Activated T-cell treated with anti-CD3 and anti-CD28 coated beads, Interleukin-2, amount 50 U/mL, for 48 hours (primary cell): ENCODE measurements at places on chromosomes 6 and 20.

- DNase-seq = no peak
Observed at GRCh38 chr6:168332020-168332419, 12.4 kb upstream of the DACT2 start.

GRCh38 chr6:75205776-75206575, at the start of gene COL12A1:
Gene COL12A1, minus strand, starts transcription at chr6:75206053. Its CDS starts 3,261 bp downstream, at chr6:75202792.
- peak; percentile 41 for DNase-seq

DNA sequence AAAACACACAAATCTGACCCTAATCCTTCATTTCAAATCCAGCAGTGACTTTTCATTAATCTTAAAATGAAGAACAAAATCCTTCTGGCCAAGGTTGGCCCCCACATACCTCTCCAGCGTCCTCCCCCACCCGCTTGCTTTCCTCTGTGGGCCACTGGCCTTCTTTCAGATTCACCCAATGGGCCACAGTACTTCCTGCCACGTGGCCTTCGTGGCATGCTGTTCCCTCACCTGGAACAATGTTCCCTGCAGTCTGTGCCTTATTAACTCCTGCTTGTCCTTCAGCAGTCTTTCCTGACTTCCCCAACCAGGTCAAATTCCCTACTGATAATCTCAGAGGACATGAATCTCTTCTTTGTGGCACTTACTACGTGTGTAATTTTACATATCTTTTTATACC, 5.3 kb upstream of the GTF2H4 start:
- no peak for DNase-seq

- no peak for DNase-seq
Observed at GRCh38 chr6:25172819-25173218, 106.4 kb upstream of the CARMIL1 start.

GRCh38 chr6:167578371-167578901, 248.3 kb upstream of the AFDN start:
- no peak for DNase-seq

DNA sequence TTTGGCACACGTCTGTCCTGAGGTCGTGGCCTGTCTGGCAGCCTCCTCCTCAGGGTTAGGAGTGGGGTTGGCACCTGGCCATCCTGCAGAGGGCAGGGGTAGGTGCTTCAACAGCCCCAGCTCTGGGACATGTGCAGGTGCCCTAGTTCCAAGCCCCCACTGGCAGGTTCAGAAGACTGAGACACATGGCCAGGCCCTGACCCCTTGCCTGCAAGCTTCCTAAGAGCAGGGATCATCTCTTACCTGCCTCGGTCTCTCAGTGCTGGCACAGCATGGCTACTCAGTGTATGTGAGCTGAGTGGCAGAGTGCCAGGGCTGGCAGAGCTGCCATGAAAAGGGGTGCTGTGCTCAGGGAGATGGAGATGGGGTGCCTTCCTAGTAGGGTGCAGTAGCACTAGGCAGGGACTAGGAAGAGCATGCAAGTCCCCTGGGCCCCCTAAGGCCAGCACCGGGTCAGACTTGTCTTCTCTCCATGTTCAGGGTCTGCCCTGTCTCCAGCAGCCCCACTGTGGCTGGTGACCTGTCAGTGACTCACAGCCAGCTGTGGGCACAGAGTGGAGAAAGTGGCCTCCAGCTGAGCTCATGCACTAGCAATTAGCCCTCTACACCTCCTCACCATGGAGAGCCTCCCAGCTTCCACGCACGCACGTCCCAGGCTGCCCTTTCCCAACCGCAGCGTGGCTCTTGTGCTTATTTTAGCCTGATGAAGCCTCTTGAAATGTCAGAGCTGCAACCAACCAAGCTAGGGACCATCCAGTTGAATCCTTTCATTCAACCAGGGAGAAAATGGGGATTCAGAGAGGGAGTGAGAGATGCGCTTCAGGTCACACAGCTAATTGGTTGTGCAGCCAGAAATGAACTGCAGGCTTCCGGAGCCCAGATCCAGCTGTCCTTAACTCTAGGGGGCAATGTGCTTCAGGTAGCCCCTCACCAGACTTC, 116.6 kb downstream of the MRPL14 start:
- DNase-seq = peak; percentile 37

DNA sequence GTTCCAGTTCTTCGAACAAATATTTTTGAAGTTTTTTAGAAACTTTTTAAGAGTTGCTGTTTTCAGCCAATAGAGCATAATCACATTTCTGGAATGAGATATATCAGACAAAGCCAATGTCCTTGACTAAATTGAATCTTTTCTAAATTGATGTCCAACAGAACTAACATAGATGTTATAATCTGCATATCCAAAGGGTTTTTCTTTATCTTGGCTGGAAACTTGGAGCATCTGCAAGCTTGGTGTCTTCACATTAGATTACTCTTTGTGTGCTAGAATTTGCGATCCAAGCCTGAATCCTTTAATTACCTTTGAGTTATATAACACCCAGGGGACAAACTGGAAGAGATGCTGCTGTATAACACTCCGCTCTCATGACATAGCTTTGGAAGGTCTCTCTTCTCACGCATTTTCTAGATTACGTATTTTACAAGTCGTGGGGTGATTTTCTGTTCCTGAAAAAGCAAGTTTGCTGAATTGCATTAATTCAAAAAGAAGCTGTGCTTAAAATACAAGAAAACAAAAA, 64.4 kb upstream of the FUCA2 start:
- DNase-seq = no peak

GRCh38 chr20:33697129-33697528, 10.9 kb upstream of the E2F1 start:
- no peak for DNase-seq

DNA sequence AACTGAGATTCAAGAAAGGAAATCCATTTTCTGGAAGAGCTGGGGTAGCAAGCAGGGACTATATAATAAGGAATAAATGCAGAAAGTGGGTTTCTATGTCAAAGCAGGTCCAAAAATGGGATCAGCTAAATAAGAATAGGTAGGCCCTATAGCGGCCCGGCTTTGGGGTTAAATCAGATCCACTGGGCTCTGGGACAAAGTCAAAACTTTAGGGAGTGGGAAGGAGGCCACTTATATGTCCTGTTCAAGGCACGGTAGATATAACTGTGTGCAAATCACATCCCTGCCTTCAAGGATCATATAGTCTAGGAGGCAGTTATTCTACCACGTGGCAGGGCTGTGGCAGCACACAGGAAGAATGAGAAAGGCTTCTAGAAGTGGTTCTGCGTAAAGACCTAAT, 191.4 kb upstream of the CDYL start:
- no peak for DNase-seq

GRCh38 chr6:132751306-132751705, 6.4 kb downstream of the VNN2 start:
- DNase-seq = no peak

GRCh38 chr6:105911106-105911629, 175.0 kb upstream of the PRDM1 start:
- no peak for DNase-seq

- DNase-seq = no peak
Observed at GRCh38 chr6:47288267-47289090, 21.2 kb downstream of the TNFRSF21 start.

GRCh38 chr6:74892091-74892490, 313.8 kb downstream of the COL12A1 start:
- DNase-seq = no peak

- no peak for DNase-seq
Observed at GRCh38 chr6:97322811-97323210, 39.8 kb upstream of the MMS22L start.

DNA sequence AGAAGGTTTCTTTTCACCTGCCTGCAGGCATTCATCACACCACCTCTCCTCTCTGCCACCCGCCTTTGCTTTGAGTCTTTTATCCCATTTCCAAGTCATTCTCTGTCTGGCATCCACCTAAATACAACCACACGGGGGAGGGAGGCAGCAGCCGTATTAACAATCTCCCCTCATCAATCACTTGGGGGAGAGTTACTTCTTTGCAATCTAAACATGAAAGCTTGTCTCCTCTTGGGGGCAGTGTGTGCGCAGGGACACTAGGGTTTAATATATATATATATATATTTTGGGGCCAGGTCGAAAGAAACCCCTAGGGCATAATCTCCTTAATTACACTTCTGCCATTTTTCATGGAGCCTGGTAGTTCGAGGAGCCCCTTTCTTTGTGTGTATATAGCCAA, 214.5 kb downstream of the TSHZ2 start:
- no peak for DNase-seq

DNA sequence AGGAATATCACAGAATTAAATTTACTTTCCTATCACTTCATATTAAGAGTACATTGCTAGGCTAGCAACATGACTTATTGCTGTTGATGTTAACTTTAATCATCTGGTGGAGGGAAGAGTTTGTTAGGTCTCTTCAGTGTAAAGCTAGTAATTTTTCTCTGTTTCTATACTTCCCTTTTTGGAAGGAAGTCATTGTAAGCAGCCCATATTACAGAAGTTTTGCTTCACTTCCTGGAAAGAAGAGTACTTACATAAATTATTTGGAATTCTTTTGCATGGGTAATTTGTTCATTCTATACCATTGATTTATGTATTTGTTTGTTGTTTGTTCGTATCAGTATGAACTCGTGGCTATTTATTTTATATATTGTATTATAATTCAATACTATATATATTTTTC, 405.2 kb downstream of the RFPL4B start:
- DNase-seq = no peak

DNA sequence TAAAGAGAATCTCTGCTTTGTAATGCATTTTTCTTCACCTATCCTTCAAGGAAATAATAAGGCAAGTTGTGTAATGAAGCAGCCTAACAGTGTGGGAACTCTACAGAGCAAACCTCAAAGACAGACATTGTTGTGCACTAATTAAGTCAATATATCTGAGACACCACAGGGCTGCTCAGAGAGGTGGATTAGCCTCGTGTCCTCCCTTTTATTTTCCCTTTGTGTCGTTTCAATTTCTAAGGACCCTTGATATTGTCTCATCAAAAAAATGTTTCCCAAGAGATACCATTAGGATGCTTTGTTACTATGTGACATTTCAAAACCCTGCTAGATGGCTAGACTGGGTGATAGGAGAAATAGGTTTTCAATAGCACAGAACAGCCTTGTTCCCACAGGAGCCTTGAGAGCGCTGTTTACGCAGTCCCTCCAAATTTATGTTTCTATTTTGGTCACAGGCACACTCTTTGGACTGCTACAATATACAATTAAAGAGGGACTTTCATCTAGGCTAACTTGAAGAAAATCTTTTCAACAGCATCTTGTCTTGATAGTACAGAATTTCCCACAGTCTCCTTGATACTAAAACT, 23.1 kb downstream of the UBE3D start:
- DNase-seq = no peak
